Nucleus accumbens (tissue), 56 donors: ENCODE measurements at places on chromosomes 5 and 9.

GRCh38 chr9:4366591-4367330 lies 66.9 kb upstream of the GLIS3 start:
- DNase-seq: peak; percentile 42

- no peak for DNase-seq
These were observed 57.1 kb downstream of the SUB1 start for GRCh38 chr5:32642276-32643002.

GRCh38 chr5:1516615-1517601 lies 6.9 kb downstream of the LPCAT1 start:
- DNase-seq: no peak

DNA sequence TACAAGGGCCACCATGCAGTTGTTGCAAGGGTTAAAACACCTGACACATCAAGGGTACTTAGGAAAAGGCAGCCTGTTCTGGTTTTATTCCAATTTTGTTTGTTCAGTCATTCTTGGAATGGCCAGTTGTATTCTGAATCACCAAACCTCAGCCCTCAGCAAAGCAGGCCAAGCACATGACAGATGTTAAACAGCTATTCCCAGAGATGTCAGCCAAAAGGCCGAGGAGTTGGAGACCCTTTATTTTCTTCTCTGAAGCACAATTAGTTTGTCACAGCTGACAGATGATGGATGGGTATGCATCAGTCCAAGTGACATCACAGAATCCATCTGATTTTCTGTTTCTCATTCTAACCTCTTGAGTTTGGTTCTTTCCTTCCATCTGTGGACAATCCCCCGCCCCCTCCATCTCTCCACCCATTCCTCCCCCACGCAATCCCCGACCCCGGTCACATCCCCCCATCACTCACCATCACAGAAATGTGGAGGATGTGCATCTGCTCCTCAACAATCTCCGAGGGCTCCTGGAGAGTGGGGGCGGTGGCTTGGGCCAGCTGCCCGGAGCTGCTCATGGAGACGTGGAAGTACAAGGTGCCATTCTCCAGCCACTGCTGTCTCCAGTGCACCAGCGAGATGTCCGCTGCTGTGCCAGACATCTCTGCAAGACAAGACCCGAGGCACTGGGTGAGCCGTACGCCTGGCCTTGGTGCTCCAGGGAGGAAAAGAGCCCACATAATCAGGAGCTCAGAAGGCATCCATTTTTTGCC lies 123.8 kb downstream of the ASTN2 start:
- DNase-seq: no peak

- no peak for DNase-seq
These were observed 869.2 kb downstream of the EFNA5 start for GRCh38 chr5:106801554-106801953.

DNA sequence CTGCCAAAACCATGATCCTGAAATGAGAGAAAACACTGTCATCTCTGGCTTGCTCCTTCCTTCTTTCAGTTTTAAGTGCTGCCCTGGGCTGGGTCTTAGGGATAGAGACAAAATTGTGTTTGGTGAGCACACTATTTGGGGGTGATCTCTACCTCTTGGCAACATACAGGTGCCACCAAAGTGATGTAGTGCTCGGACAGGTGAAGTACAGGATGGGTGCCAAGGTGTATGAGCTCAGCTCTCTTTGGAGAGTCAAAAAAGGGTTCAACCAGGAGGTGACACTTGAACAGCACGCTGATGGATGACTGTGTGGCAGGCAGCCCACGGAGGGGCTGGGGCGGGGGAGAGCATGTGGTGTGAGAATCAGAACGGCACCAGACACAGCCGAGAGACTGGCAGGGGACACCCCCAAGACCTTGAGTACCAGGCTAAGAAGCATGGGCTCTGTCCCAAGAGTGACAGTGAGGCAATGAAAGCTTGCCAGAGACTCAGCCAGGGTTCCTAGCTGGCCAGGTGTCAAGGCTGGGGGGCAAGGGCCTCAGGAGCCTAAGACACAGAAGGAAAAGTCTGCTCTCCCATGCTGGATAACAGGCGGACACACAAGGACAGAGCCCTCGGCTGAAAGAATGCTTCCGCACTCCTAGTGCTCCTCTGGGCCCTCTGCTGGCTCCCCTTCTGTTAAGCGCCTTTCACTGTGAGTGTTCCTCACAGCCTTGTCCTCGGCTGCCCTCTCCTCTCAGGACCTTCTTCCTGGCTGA lies 2.5 kb downstream of the NHP2 start:
- DNase-seq: no peak

GRCh38 chr9:14313951-14314423 lies at the start of gene NFIB:
Gene NFIB (minus strand): TSS chr9:14314141. CDS start chr9:14313511, 630 bp downstream.
- no peak for DNase-seq

DNA sequence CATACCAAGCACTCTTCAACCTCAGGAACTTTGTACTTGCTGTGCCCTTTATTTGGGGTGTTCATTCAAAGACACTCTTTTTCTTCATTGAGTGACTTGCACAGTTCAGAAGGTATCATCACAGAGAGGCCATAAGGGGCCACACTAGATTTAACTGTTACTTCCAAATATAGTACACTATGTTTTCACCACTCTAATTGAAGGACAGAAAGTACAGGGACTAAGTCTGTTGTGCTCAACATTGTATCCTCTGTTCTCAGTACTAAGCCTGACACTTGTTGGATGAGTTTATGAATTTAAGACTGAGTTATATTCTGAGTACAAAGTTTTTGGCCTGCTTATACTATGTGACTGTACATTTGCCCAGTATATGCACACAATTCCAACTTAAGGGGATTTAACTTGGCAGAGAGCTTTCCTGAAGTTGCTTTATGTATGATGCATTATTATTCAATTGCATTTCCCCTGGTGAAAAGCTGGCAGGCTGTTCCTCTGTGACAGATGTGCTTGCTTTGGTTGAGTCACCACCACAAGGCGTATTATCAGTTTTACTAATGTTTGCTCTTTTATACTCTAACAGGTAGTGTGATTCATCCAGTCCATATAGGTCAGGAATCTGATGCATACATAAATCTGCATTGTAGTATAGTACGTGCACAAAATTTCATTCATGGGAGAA lies 714.8 kb downstream of the TLR4 start:
- no peak for DNase-seq

DNA sequence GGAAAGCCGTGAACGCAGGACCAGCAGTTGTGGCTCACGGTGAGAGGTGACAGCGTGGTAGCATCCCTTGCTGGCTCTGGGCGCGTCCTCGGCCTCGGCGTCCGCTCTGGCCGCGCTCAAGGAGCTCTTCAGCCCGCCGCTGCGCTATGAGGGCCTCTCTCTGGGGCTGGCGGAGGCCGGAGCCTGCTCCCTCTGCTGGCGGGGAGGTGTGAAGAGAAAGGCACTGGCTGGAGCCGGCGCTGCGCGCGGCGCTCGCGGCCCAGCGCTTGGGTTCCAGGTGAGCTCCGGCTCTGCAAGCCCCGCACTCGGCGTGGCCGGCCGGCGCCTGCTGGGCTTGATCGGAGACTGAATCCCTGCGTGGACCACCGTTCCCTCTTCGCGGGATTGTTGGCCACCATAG lies 705.6 kb downstream of the SEMA5A start:
- no peak for DNase-seq

- DNase-seq: no peak
These were observed 258.9 kb downstream of the TAF11L14 start for GRCh38 chr5:17893026-17893635.

DNA sequence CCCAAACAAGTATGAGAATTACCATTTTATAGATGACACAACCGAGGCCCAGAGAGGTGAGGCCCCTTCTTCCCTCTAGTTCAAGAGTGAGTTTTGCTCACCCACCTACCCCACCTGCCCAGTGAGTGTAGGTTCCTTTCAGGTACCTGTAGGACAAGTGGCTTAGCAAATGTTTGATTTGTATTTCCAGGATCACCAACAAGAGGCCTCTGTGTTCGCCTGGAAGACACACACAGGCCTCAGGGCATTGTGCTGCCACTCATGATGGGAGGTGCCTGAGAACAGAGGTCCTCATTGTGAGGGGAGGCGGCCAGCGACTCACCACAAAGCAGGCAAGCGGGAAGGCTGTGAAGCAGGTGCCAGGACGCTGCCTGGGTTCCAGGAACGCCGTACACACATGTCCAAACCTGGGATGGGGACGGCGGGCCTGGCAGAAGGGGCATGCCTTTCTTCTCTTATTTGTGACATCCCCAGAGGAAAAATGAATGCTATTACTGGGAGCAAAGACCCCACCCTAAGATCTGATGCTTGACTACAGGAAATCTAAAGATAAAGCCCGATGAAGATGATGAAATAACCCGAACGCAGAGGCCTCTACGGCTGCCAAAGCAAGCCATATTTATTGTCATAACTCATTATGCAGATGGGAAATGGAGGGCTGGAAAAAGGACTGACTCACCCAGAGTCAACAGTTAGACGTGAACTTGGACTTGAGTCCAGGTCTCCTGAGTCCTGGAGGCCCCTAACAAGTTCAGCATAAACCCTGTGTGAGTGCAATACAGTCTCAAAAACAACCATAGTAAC lies 60.2 kb upstream of the SLC25A51 start:
- DNase-seq: peak; percentile 69

DNA sequence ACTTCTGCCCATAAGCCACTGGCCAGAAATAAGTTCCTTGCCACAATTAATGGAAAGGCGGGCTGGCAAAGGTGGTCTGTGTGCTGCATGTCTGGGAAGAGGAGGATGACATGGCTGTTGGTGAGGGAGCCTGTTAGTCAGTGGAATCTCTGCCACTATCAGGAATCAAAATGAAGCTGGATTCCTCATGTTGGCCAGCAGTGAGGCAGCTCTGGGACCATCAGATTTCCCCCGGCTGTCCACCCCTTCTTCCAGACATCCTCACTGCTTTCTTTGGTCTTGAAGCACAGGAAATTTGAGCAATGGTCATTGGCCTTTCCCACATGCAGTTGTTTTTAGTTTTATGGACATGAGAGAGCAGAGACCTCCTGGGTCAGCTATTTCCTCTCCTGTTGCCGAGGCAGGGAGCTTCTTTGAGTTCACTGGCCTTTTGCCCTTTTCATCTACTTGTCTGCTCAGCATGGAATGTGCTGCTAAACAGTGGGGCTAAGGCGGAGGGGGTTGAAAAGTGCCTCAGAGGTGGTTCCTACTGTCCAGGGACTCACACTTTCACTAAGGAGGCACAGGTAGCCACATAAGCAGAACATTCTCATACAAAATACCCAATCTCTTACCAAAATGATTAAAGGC lies 34.8 kb upstream of the NEURL1B start:
- no peak for DNase-seq

- DNase-seq: no peak
These were observed 30.9 kb downstream of the CDO1 start for GRCh38 chr5:115785381-115786065.

DNA sequence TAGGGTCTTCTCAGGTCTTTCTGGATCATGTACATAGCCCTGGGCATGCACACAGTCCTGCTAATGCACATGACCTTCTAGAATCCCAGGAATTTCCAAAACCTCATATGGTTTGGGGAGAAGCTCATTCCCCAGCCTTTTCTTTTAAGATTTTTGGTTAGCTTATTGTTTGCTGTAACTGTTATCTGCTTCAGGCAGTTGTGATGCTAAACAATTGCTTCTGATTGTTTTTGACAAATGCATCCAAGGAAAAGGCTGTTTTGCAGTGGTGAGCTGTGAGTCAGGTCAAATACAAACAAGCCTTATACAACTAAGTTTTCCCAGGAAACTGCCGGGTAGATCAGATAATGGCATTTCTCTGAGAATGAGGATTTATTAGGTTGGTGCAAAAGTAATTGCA lies 32.7 kb downstream of the SMC5 start:
- DNase-seq: no peak

- DNase-seq: no peak
These were observed 179.9 kb downstream of the ATPSCKMT start for GRCh38 chr5:10069637-10070313.

- DNase-seq: no peak
These were observed 121.9 kb upstream of the PIK3R1 start for GRCh38 chr5:68093455-68094159.

DNA sequence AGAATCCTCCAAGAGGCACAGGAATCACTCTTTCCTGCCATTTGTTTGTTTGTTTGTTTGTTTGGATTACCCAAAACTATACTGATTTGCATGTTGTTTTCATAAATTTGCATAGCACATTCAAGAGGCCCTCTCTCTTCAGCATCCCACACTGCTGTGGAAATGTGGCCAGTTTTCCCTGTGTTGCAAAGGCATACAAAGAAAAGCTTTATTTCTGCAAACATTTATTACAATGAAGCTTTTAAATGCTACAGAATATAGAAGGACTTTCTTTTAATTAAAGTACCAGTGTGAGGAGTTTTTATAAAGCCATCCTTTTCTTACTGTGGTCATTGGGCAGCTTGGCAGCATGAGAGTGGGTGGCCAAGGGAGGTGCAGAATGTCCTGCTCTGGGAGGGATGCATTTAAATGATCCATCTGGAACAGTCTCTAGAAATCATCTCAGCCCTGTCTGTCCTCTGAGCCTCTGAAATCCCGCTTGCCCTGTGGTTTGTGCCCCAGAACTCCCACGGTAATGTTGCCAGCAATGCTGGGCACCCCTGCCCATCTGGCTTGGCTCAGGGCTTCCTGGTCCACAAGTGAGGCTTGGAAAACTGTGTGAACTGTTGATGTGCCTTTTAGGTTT lies 356.8 kb upstream of the KIF2A start:
- DNase-seq: peak; percentile 67

- DNase-seq: no peak
These were observed 1.9 kb downstream of the LMNB1 start for GRCh38 chr5:126778675-126779403.

GRCh38 chr5:170275376-170275994 lies 22.1 kb downstream of the LCP2 start:
- DNase-seq: no peak

- DNase-seq: no peak
These were observed 13.0 kb downstream of the MEGF9 start for GRCh38 chr9:120701248-120701647.

- no peak for DNase-seq
These were observed 173.3 kb downstream of the DENND1A start for GRCh38 chr9:123756484-123757106.

DNA sequence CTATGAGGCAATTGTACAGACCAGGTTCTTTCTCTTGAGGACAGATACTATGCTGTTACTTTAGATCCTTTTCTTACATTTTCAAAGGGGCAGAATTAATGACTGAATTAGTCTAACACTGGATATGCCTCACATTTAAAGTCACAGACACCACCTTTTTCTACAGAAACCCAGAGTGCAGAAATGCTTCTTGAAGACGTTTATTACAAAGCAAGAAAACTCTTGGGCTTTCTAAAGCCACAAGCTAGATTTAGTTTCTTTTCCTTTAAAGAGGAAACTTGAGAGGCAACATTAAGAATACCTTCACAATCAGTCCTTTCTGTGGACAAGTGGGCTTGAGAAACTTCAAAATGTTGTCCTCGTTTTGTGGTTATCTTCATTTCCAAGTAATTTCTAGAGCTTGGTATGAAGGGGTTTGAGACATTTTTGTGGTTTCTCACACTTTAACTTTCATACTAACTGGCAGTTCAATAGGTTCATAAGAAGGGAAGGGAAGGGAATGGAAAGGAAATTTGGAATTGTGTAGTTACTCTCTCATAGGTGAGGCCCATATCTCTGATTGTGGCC lies 527.4 kb downstream of the RASEF start:
- no peak for DNase-seq

DNA sequence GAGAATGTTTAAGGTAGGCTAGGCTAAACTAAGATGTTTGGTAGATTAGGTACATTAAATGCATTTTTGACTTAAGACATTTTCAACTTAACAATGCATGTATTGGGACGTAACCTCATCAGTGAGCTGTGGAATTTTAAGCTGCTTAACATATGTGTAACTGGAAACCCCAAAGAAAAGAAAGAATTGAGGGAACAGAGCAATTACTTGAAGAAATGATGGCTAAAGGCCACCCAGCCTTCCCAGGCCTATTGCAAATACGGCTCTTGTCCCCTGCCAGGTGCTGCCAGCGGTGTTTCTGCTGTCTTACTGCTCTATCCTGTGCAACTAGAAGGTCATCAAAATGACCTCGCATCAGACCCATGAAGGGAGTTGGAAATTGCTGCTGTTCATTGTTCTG lies 52.0 kb downstream of the RICTOR start:
- no peak for DNase-seq
